ENCODE measurements at places on chromosomes 4 and X.

- DNase-seq, result peak; percentile 50
Measured at GRCh38 chr4:73662709-73663546, 42.7 kb upstream of the RASSF6 start.

GRCh38 chr4:128924951-128925350 lies 115.5 kb downstream of the JADE1 start:
- peak; percentile 43 for DNase-seq

DNA sequence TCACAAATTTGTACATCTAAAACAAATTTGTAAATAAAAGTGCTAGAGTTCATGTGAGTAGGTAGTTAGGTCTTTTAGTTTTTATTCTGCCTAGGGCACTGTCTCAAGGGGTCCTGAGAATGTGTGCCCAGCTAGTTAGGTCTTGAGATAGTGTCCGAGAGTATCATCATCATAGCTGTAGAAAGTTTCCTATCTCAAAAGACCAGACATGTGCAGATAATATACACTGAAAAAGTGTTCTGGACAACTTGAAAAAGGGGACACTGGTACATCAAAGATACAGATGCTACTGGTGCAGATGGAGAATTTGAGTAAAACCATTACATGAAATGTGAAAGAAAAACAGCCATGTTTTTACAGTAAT lies 1.8 kb upstream of the ZCCHC4 start:
- no peak for DNase-seq

DNA sequence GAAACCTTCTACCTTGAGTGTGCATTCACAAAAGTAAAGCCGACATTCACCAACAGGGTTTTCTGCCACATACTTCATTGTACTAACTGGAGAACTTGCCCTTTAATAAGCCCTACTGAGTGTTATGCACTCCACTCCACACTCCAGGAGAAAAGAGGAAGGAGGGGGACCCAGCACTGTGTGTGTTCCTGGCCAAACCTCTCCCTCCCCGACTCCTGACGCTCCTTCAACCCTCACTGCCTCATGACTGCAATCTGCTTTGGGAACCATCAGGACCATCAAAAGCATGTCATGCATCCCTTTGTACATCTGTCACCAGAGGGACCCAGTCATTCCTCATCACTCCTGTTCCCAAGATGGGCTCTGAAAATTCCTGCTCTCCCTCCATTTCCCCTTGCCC lies 143.7 kb downstream of the RASL11B start:
- no peak for DNase-seq

DNA sequence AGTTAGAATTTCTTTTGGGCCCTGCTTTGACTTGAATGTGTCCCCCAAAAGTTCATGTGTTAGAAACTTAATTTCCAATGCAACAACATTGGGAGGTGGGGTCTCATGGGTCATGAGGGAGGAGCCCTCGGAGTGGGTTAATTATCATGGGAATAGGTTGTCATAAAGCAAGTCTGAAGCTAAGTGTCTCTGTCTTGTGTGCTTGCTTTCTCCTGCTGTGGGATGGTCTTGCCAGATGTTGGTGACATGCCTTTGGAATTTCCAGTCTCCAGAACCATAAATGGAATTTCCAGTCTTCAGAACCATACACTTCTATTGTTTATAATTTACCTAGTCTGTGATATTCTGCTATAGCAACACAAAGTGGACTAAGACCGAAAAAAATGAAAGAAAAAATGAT lies 71.6 kb downstream of the RASL11B start:
- DNase-seq, result no peak

DNA sequence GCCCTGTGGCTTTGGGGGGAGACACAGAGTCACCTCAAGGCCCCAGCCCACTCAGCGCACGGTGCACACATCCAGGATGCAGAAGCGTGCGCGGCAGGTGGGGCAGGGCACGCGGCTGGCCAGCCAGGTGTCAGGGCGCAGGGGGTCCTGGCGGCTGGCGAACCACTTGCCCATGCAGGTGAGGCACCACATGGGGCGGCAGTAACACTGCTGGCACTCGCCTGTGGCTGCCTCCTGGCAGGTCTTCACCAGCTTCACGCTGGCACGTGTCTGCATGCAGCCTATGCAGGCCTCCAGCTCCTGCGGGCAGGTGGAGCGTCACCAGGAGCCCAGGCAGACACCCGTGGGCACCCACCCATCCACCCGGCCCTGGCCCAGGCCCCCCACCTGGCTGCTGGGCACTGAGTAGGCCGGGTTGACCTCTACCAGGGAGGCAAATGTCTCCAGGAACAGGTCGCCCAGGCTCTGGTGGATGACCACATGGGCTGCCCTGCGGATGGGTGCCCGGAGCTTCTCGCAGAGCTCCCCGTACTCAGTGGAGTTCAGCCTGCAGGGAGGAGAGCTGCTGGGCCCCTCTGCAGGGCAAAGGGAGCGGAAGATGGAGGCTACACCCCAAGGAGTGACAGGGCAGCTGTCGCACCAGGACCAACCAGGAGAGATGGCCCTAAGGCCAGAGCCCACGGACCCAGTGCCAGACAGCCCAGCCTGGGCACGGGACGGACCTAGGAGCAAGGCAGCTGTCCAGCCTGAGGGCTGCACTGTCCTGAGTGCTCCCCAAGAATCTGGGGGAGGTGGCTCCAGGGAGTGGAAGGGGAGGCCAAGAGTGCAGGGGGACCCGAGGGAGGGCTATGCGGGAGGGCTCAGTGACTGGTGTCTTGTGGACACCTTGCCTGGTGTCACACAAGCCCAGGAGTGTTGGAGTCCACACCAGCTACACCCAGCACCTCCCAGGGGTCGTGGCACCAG lies 3.7 kb downstream of the TMEM129 start:
- no peak for DNase-seq

- no peak for DNase-seq
Measured at GRCh38 chrX:118047446-118048186, 69.0 kb downstream of the KLHL13 start.

- DNase-seq, result peak; percentile 7
Measured at GRCh38 chr4:187183826-187184225, 460.2 kb upstream of the FAT1 start.

GRCh38 chr4:114729068-114729738 lies 130.6 kb downstream of the UGT8 start:
- DNase-seq, result no peak

DNA sequence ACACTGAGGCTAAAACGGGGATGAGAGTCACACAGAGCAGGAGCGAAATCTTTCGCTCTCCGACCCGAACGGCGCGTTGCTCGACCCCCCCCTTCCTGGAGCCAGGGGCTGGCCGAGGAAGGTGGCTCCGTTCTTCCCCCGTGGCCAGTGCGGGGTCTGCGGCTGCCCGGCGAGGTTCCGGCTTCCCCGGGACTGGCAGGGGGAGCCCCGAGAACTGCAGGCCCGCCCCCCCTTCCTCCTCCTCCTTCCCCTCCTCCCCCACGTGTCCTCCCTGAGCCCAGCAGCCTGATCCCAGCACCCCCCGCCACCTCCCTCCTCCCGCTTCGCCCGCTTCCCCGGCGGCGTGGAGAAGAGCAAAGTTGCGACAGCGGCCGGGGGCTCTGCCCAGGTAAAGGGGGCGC lies 2.4 kb upstream of the BCORL1 start:
- no peak for DNase-seq

GRCh38 chrX:50115973-50116372 lies 84.8 kb downstream of the AKAP4 start:
- DNase-seq, result no peak

- DNase-seq, result peak; percentile 28
Measured at GRCh38 chrX:10797466-10797865, 177.1 kb upstream of the MID1 start.

- no peak for DNase-seq
Measured at GRCh38 chrX:106170318-106170717, 2.2 kb downstream of the PWWP3B start.

DNA sequence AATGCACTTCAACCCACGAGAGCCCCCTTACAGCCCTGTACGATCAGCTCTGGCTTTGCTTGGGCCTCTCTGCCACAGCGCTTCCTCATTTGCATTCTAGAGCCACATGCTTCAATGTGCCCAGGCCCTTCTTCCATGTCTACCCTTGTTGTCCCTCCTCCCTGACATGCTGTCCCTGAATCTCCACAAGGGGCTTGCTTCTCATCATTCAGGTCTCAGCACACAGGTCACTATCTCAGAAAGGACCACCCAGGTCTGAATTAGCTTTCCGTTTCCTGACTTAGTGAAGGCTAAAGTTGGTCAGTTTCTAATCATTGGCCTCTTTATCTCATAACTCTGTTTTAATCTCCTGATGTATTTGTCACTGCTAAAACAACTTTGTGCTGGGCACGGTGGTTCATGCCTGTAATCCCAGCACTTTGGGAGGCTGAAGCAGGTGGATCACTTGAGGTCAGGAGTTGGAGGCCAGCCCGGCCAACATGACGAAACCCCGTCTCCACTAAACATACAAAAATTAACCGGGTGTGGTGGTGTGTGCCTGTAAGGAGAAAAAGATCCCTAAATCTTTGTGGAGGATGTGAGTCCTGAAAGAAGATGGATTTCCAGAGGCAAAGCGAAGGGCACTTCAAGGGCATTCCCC lies 17.9 kb upstream of the SLC34A2 start:
- no peak for DNase-seq

GRCh38 chr4:149370785-149371420 lies 444.7 kb downstream of the IQCM start:
- peak; percentile 56 for DNase-seq

DNA sequence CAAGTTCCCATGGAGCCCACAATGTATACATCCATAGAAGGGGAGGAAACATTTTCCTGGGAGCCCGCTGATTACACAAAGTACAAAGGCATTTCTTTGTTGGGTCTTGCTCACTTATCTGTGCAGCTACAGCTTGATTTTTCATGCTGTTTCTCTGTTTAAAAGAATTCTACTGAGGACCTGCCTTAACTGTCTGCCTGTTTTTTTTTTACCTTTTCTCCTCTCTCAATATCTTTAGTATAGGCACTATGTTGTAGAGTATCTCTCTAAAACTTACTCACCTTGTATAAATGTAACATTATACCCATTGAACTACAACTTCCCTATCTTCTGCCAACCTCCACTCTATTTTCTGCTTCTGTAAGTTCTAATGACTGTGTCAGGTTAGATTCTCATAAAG lies 494.6 kb upstream of the EPHA5 start:
- no peak for DNase-seq

- DNase-seq, result no peak
Measured at GRCh38 chr4:114265342-114265741, 285.9 kb upstream of the ARSJ start.

- peak; percentile 15 for DNase-seq
Measured at GRCh38 chr4:152860046-152860445, 76.1 kb upstream of the FHDC1 start.

DNA sequence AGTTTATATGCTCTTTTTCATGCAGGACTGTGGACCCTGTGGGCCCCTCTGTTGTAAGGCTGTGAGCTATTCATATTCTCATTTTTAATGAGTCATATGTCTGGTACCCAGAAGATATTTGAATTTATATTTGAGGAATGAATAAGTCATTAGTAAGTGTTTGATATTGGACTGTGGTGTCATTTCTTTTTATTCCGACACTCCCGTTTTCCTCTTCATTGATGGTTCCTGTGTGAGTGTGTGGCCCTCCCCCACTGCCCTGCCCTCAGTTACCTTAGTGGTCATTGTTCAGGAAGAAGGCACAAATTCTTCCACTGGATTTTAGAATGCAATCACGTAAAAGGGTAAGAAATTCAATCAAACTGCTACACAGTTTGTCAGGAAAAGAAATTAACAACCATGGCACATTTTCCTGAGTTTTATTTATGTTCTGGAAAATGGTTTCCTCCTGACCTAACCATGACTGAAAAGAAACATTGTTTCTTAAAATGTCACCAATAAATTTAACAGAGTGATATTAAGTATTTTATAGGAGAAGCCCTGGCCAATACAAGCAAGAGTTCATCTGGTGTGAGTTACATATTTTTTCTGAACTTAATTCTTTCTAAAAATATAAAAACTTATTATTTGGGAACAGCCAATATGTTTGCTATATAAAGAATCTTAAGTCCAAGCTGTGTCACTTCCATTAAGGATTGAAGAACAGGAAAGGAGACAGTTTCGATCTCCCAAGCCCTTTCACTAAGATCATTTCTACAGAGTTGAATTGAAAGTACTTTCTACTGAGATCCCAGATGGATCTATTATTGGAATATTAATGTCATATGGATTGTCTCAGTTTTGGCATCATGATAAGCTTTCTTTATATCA lies 370.5 kb upstream of the ANXA10 start:
- peak; percentile 18 for DNase-seq

DNA sequence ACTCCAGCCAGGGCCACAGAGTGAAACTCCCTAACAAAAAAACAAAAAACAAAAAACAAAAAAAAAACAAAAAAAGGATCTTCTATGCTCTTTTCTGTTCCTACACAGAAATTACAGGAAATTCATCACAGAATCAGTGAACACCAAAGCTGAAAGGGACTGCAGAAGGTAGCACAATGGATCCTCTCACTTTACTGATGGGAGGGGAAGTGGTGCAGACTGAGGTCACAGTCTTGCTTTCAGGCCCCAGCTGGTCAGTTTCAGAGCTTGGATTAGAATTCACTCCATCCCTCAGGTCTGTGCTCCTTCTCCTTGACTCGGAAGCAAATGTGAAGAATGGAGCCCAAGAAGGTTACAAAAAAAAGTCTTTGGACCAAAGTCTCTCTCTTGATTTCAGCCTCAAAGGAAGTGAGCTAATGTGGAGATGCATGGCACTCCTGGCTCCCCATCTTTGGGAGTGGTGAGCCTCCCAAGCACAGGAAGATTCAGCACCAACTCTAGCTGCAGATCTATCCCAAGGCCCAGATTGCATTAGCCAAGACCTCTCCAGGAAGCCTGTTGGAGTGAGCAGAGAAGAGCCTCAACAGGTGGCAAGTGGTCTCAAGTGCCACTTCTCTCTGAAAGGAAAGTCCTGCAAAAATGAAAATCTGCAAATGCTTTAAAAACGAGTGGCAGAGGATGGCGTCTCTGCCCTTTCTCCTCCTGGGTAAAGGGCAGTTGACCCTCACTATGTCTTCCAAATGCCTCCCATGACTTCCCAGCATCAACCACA lies 176.0 kb downstream of the MAML3 start:
- no peak for DNase-seq

DNA sequence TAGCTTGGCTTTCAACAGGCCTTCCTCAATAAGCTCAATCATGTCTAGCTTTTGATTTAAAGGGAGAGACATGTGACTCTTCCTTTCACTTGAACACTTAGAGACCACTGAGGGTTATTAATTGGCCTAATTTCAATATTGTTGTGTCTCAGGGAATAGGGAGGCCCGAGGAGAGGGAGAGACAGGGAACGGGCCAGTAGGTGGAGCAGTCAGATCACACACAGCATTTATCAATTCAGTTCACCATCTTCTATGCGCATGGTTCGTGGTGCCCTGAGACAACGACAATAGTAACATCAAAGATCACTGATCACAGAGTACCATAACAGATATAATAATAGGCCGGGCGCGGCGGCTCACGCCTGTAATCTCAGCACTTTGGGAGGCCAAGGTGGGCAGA lies 17.8 kb downstream of the ZNF81 start:
- no peak for DNase-seq

DNA sequence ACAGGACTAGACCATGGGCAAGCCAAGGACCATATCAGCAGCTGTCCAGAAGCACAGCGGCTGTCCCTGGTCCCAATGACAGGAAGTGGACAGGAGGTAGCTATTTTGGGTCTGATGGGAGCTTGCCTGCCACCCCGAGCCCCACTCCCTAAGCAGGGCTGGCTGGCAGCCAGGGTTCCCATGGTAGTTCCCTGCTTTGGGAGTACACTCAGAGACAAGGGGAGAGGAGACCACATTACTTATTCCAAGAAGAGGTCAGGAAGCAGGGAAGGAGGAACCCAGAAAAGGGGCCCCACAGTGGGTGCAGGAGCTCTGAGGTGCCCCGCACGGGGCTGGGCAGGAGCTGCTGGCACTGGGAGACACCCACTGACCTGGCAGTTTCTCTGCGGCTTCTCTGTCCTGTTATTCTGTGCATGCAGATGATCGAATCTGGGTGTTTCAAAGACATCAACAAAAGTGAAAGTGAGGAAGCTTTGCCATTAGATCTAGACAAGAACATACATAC lies 36.3 kb downstream of the HTT-AS start:
- no peak for DNase-seq

Measured in astrocyte (in vitro differentiated cells and primary cell).